ENCODE measurements at places on chromosomes 12 and 14.

DNA sequence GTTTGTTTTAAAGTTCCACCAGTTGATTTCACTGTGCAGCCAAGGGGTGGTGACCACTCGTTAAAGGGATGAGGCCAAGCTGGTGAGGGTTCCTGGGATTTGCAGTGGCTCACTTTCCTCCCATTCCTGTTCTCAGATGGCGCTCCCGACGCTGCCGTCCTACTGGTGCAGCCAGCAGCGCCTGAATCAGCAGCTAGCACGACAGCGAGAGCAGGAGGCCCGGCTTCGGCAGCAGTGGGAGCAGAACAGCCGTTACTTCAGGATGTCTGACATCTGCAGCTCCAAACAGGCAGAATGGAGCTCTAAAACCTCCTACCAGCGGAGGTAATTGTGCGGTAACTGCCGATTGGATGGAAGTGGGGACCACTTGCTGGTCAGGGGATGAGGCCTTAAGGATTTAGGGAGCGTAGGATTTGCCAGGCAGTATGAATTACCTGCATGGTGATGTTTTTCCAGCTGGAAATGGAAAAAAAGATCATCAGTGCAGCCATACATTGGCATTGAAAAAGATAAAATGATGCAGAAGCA lies 2.9 kb downstream of the TCHP start:
- no peak for DNase-seq

DNA sequence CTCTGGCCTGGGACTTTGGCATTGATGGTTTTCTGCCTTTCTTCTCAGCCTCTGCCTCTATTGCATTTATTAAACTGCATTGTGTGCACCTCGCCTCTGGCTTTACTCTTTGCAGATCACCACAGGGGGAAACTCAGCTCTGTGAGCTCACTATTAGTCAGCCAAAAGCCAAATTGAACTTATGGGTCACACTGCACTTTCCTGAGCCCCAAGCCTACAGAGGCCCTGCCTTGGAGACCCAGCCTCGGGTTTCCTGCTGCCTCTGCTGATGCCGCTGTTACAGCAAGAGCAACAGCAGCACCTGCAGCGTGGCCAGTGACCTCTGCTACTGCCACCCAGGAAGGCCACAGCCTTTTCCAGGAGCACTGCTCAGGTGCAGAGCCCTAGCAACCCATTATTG lies 122.5 kb downstream of the DAD1 start:
- DNase-seq: no peak

GRCh38 chr12:56987551-56988053 lies 18.7 kb downstream of the ZBTB39 start:
- peak; percentile 74 for DNase-seq

GRCh38 chr14:36300337-36300736 lies 20.1 kb downstream of the MBIP start:
- DNase-seq: no peak

- no peak for DNase-seq
These were observed 79.9 kb downstream of the ERGIC2 start for GRCh38 chr12:29301114-29301513.

GRCh38 chr14:69786603-69787002 lies 10.4 kb downstream of the SLC10A1 start:
- DNase-seq: no peak

DNA sequence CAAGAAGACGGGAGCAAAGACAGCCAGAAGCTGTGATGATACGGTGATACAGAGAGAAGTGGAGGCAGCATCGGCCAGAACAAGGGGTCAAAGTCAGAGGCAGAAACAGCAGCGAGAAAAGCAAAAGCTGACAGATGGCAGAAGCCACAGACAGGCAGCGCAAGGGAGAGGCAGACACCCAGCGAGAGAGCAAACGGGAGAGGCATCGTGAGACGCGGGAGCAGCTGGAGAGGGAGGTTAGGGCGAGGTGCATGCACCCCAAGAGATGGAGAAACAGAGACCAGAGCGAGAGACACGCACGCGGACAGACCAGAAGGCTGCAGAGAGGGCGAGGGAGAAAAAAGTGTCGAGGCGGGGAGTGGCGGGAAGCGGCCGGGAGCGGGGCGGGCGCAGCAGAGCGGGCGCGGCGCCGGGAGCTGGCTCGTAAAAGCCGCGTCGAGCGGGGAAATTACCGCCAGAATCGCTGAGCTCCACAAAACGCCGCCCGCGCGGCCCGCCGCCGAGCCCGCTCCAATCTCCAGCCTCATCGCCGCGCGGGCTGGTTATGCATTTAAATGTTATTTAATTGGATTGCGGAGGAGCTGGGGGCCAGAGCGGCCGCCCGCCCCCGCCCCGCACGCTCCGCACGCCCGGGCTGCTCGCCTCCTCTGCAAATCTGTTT lies 15.6 kb downstream of the SMUG1 start:
- DNase-seq: no peak

DNA sequence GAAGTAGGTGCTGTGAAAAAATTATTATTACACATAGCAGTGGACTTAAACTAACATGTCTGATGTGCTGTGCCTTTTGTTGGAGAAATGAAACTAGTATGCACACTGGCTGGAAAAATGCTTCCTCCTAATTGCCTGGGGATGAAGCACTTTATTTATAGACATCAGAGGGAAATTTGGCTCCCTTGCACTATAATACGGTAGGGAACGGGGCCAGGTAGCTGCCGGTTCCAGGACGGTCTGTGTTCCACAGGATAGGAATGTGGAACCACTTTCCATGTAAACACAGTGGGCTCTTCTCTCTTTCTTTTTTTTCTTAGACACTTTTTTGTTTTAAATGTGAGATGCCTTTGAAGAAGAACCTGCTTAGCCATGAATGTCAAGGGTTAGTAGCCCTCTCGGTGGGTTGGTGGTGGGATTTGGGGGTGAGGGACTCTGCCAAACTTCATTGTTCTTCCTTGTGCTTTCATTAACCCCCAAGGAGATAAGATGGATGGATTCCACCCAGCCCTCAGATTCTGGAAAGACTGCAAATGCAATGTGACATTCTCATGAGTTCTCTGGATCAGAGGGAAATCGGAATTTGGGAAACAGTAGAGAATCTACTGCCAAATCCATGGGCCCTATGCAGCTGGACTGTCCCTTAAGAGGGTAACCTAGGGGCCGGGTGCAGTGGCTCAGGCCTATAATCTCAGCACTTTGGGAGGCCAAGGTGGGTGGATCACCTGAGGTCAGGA lies 58.0 kb upstream of the GSC start:
- no peak for DNase-seq

GRCh38 chr12:5582018-5582417 lies 150.1 kb downstream of the NTF3 start:
- no peak for DNase-seq

DNA sequence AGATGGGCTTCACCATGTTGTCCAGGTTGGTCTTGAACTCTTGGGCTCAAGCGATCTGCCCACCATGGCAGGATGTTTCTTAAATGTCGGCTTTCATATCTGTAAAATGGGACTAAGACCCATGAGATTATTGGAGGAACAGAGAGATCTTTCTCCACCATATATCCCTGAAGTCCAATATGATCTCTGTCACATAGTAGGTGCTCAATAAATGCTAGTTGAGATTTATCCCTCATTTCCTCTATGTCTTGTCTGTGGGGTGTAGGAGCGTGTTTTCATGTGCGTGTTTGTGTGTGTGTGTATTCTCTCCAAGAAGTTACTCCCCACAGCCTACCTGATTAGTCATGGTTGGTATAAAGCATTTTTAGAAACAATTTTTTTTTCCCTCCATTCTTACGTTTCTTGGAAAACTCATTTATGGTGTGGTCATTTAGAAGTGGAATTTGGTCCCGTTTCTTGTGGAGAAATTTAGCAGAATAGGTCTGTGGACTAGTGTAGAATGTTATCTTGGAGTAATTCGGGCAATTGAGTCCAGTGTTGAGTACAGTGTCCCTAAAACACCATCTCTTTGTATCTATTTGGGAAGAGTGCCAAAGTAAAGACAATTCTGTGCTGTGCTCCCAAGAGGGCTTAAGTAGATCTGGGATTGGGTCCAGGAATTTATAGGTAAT lies 4.3 kb downstream of the STRAP start:
- DNase-seq: no peak

GRCh38 chr12:122991623-122992275 lies 11.3 kb downstream of the ARL6IP4 start:
- DNase-seq: no peak

- no peak for DNase-seq
These were observed 80.4 kb upstream of the TRHDE start for GRCh38 chr12:72191761-72192160.

DNA sequence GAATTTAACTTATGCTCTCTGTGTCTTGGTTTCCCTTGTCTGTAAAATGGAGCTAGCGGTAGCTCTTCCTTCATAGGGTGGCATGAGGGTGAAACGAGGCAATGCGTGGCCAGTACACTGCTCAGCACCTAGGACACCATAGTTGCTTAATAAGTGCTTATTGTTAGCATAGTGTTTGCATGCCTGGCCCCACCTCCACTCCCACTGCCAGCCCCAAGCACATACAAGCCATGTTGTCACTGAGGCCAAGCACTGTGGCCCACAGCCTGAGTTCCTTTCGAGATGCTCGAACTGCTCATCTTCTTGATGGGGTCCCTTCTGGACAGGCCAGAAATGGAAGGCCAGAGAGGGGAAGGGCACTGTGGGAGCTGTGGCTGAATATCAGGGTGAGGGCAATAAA lies 839 bp downstream of the FICD start:
- DNase-seq: peak; percentile 16

DNA sequence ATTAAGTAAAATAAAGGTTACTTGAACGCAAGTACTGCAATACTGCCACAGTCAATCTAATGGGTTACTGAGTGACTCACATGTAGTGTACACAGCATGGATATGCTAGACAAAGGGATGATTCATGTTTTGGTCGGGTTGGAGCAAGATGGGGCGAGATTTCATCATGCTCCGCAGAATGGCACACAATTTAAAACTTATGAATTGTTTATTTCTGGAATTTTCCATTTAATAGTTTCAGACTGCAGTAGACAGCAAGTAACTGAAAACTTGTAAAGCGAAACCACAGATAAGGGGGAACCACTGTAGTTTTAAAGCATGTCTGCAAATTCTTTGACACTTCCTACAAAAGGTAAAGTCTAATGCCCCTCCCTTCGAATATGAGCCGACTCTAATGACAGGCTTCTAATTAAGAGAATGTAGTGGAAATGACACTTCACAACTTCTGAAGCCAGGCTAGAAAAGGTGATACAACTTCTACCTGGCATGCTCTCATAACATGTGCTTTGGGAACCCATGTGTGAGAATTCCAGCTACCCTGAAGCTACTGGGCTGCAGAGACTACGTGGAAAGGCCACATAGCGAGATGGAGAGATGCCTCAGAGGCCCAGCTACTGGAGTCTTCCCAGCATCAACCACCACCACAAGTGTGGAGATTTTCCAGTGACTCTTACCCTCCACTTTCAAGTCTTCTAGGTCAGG lies 13.9 kb upstream of the TCP11L2 start:
- peak; percentile 91 for DNase-seq

DNA sequence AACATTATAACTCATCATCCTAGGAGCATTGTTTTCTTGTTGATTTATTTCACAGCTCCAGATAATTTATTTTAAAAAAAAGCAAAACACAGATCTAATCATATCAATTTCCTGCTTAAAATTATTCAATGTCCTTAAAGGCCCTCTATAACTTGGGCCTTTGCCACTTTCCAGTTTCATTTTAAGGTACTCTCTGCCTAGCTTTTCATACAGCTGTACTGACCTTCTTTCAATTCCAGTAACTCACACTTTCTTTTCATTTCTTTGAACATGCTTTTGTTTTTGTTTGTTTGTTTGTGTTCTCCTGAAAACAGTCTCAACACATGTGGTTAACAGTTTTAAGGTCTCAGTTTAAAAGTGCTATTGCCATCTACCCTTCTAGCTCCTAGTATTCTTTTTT lies 281.9 kb downstream of the ACSS3 start:
- no peak for DNase-seq

DNA sequence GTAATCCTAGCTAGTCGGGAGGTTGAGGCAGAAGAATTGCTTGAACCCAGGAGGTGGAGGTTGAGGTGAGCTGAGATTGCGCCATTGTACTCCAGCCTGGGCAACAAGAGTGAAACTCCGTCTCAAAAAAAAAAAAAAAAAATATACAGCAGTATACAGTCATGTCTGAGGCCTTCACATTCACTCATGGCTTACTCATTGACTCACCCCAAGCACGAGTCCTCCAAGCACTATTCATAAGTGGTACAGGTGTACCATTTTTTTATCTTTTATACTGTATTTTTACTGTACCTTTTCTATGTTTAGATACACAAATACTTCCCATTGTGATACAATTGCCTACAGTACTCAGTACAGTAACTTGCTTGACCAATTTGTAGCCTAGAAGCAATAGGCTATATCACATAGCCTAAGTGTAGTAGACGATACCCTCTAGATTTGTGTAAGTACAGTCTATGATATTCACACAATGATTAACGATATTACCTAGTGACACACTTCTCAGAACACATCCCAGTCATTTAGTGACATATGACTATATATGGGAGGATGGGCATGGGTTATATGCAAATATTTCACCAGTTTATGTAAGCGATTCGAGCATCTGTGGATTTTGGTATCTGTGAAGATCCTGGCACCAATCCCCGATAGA lies 12.2 kb downstream of the LLPH start:
- no peak for DNase-seq

- DNase-seq: peak; percentile 96
These were observed at the start of gene C3AR1 for GRCh38 chr12:8065991-8066594. TSS of gene C3AR1 (minus strand) at chr12:8066359. CDS start at chr12:8060185, 6,174 bp downstream.

GRCh38 chr12:129119537-129119936 lies 266.3 kb downstream of the GLT1D1 start:
- no peak for DNase-seq

DNA sequence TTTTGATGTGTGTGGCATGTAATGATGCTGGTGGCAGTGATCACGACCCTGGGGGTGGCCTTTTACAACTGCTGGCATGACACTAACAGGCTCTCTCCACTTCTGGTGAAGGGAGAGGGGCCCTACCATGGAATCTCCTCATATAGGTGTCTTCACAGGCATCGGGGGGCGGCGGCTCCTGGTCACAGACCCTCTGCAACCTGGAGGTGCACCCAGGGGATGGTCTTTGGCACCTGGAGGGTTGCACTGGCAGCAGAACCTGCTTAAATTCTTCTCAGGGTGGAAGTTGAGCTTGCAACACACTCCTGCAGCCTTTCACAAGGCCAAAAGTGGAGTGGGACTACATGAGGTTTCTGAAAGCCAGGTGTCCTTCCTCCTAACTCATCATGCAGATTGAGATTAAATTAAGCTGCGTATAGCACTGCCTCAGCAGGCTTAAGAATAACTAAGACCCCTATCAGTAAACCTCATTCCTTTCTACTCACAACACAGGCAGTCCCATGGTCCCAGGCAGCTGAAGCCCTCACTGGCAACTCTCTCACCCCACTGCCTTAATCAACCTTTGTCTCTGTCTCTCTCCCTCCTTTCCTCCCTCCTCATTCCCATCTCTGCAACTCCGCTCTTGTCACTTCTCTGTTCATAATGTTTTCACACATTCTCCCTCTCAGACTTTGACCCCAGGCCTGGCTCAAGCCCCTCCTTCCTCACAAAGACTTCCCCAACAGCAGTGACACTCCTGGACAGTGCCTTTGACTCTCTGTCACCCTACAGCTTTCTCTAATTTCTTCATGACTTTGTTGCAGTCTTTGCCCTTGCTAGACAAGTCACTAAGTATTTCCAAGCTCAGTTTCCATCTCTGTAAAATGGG lies 18.9 kb downstream of the NID2 start:
- no peak for DNase-seq
